ENCODE measurements at places on chromosomes 5 and 9. TPM values are rescaled to one million over a fixed set of nuclear protein-coding genes. Genes with fewer than 3 reads are reported as not detected.

GRCh38 chr5:139740138-139740991 lies 55.2 kb upstream of the PSD2 start:
- DNase-seq = no peak

GRCh38 chr9:14908295-14909180 lies 1.7 kb downstream of the FREM1 start:
- no peak for DNase-seq

DNA sequence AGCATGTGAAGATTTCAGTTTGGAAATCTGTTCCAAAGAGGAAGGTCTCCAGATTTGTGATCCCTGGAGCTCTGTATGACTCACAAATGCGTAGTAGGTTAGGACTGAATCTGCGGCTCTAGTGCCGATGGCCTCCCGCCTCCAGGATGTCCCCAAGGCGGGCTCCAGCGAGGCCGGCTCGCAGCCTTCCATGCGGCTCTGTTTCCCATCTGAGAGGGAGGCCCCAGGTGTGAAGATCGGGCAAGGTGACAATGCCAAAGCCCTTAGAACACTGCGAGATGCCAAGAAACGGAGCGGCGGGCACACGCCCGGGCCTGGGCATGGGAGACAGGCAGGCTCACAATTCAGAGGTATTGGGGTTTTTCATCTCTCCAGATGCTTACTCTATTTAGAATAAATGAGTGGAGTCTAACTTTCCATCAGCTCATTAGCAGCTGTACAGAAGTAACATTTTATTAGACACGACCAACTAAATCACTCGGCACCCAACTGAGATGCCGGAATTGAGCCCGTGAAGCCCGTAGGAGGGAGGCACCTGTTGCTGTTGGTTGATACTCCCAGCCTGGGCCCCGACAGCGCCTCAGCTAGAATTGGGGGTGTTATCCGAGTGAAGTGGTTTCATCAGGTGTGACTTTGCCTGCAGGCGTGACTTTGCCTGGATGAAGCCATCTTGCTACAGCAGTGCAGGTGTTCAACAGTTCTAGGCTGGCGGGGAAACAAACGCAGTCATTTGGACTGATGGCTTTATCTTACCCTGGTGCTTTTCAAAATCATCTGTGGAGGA lies 7.4 kb upstream of the MRPS2 start:
- DNase-seq = no peak

DNA sequence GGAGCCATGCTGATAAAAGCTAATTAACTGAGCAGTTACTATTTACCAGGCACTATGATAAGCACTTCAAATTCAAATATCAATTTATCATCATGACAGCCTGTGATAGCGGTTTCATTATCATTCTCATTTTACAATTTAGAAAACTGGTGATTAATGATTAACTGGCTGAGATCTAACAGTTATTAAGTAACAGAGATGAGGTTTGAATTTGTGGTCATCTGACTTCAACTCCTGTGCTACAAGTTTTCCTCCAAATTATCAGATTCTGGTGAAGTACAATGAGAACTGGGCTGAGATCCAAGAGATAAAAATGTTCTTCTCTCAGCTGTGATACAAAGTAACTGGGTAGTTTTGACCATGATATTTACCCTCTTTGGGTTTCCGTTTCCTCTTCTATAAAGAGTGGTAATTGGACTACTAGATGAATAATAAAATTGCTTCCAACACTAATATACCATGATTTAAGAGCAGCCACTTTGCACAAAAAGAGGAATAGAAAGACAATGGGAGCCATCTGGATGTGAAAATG lies 74.5 kb upstream of the CCNG1 start:
- no peak for DNase-seq

GRCh38 chr5:177132136-177133095 lies 1.2 kb upstream of the NSD1 start:
- no peak for DNase-seq

GRCh38 chr5:158953929-158954534 lies 145.7 kb downstream of the EBF1 start:
- no peak for DNase-seq

- DNase-seq = no peak
Measured at GRCh38 chr5:65762234-65762633, 40.2 kb downstream of the NLN start.

DNA sequence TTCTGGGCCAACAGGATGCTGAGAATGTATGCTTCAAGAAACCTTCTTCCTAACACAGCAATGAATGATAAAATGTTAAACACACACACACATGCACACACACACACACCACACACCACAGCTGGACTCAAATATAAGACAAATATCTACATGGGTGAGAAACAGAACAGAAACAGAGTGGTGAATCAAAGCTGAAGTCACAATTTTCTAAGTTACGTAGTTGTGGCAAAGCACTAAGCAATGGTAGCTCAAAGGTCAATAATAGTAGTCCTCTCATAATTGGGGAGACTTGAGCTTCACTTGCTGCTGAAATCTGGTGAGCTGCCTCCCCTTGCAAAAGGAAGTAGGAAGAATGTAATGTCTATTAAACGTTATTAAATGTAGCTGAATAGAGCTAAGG lies 33.7 kb upstream of the ITGA1 start:
- DNase-seq = no peak

- DNase-seq = no peak
Measured at GRCh38 chr5:32317041-32317440, 4.3 kb upstream of the MTMR12 start.

DNA sequence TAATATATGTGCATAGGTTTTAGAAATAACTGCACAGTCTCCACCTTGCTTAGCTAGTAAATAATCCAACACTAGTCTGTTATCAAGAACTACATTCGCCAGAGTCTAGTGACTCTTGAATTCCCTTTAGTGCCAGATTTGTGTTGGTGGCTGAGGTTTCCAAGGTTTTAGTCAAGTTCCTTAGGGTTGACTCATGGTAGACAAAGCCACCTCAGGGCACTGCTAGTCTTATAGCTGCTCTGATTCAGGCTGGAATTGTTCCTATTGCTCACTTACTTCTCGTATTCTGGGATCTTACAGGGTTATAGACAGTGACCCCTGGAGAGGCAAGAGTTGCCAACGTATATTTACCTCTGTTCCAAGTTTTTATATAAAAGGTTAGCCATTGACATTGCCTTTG lies 1369.8 kb upstream of the CDH9 start:
- DNase-seq = peak; percentile 5

GRCh38 chr9:16312962-16313546 lies 557.4 kb downstream of the BNC2 start:
- no peak for DNase-seq

DNA sequence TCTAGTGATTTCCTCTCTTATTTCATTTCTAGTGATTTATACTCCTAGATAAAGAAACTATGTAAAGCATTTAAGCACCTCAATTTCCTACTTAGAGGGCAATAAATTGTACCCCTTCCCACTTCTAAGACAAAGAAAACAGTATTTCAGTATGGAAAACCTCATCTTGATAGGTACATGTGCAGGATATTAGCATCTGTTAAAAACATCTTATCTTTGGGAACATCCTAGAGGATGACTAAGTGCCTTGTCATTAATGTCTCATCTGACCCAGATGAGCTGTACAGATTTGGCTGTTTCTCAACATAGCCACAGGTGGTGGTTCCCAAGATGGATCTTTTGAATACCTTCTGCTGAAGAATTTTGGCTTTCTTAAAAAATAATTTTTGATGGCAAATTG lies 5.7 kb downstream of the MEGF10 start:
- no peak for DNase-seq

DNA sequence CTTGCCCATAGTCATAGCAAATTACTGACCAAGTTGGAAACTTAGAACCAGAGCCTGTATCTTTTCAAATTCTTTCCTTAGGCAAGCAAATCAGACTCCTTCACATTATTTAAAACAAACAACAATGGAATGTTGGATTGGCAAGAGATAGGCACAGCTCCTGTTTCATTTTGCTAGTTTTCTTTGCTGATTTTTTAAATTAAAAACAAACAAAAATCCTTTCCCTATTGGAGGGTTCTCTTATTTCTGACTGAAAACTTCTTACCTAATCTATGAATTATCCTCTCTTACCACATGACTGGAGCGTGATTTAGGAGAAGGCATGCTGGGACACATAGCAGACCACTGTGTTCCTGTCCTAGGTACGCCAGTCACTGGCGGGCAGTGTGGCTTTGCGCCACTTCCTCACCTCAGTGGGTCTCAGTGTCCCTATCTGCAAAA lies 63.0 kb downstream of the TTC39B start:
- DNase-seq = no peak

- DNase-seq = no peak
Measured at GRCh38 chr5:140767444-140767843, 18.5 kb upstream of the PCDHA1 start.

- DNase-seq = no peak
Measured at GRCh38 chr5:132663771-132664695, 6.1 kb downstream of the IL13 start.

DNA sequence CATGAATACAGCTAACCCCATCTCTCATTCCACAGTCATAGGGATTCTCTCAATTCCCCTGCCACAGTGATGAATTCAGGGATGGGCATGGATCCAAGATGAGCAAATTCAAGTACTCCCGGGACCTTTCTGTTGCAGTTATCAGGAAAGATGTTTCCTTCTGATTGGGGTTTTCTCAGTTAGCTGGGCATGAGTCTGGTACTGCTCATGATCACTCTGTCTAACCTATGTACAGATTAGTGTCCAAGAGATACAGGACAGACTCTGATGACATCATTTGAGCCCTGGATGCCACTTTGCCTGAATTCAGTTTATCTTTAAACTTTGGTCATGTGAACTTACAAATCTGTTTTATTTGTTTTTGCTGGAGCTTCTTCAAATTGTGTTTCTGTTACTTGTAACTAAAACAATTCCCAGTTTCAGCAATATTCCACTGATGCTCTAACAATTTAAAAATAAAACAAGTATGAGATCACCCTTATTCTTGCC lies 257.7 kb upstream of the KLF9 start:
- no peak for DNase-seq

- DNase-seq = no peak
Measured at GRCh38 chr9:78788101-78788500, 491.2 kb downstream of the PSAT1 start.

DNA sequence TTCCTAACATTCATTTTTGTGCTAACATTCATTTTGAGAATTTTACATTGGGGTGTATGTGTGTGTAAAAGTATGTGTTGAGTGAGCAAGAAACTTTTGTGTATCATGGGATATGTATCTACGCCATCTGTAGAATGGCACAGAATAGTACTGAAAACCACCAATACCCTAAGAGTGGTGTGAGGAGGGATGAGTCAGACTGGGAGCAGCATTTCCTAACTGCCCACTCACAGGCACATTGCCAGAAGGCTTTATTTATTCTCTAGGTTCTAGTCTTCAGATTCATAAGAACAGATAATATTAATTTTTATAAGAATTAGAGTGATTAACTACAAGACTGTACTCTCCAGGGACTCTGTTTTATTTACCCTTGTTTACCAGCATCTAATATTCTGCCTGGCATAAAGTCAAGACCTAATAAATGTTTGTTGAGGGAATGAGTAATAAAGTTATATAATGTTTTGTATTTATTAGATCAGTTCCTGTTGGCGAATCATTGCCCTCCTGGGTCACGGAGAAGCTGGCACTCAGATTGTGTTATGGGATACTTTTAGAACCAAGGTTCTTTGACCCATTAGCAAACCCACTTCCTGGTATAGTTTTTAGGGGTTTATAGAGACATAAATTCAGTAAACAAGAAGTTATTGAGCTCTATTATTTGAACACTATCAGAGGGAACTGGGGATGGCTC lies 159.1 kb upstream of the PPP2R2B start:
- DNase-seq = no peak

GRCh38 chr9:138021251-138022056 lies 143.9 kb downstream of the CACNA1B start:
- DNase-seq = no peak

- DNase-seq = no peak
Measured at GRCh38 chr5:40762705-40763104, 6.9 kb upstream of the TTC33 start.

DNA sequence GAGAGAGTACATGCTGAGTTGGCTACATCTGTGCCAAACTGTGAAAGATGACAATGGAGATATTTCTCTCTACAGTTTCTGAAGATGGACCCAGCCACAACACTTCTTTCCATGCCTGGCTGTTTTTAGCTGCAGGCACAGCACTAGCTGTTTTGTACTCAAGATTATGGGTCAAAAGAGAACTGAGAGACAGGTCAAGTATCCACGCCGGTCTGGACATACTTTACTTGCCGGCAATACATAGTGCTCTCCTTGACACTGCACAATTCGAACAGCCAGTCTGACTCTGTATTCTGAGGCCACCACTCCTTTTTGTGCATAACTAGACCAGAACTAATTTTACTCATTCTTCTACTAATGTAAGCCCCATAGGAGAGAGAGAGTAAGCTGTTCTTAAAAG lies 2.6 kb downstream of the PRLR start:
- no peak for DNase-seq

DNA sequence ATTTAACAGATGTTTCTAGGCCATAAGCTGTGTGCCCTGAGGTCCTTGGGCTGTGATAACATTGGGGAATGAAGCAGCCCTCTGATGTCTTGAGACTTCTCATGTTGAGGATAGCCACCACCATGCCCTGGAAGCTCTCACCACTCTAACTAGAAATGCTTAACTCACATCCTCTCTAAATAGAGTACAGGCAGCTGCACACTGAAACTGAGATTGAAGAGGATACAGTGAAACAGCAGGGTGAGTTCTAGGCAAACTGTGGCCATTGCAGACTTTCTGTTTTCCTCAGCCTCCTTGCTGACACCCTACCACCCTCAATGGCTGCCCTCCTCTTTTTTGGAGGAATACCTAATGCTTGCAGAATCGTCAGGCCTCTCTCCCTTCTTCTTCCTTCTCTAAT lies 22.4 kb downstream of the UTP15 start:
- no peak for DNase-seq

Gene HNRNPA0
- total RNA-seq = 34.9 TPM

Gene PCDHA1
- total RNA-seq = not detected

Gene GRXCR2
- not detected for total RNA-seq

Gene PAIP2
- total RNA-seq = 125 TPM

Gene ANKRD31
- total RNA-seq = 0.13 TPM

Gene TAF11L10
- total RNA-seq = not detected

Gene DNM1
- 1.7 TPM for total RNA-seq

Gene GADD45G
- total RNA-seq = 23.5 TPM

Gene PCDHGB4
- 3.1 TPM for total RNA-seq

Gene N4BP3
- total RNA-seq = 45.8 TPM

Gene ASS1
- 1,949 TPM for total RNA-seq

Gene SARDH
- total RNA-seq = 15.7 TPM

Gene PHYHD1
- total RNA-seq = 20.7 TPM

Gene GFPT2
- 1.1 TPM for total RNA-seq

Gene SAXO1
- total RNA-seq = not detected

Gene NTRK2
- under 0.01 TPM for total RNA-seq

All from SJCRH30 (cell line).